Spleen (tissue), 13 donors: ENCODE measurements at places on chromosomes 1 and 21.

DNA sequence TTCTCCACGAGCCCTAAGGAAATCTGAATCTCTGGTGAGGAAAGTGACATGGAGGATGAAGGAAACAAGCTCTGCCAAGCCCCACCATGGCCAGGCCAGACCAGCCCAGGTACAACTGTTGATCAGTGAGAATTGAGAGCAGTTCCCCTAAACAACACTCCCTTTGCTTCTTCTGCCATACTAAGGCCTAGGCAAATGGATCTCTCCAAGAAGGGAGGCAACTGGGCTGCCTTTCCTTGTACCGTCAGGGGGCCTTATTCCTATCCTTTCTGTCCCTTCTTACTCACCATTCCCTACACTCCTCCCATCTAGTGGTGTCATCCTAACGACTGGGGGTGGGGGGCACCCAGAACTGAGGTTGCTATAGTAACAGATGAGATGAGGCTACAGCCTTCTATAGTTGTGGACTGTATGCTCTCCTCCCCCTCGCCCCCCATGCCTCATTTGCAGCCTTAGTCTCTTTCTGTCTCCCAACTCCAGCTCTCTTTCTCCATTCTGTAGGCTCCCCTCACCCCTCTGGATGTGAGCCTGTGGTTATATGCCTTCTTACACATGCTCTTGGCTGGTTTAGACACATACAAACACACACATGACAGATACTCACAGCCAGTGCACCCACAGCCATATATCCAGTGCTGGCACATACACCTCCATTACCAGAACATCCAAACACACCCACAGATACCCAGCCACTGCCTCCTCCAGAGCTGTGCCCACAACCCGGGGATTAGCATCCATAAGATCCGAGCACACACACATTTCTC lies 3.6 kb downstream of the PEA15 start:
- DNase-seq = no peak

DNA sequence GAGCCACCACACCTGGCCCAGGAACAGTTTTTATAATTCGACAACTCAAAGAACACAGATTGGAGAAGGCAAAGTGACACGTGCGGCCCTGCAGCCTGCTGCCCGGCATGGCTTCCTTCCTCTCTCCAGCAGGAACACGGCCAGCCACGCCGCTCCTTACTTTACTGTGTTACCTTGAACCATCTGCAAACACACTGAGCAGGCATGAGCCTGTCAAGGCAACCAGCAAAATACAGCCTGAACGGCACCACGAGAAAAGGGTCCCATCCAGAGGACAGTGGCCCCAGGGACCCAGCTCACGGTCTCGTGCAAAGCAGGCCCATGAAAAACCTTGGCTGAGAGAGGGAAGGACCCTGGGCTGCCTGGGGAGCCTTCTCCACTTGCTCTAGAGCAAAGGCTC lies 38.8 kb downstream of the NPHP4 start:
- no peak for DNase-seq

DNA sequence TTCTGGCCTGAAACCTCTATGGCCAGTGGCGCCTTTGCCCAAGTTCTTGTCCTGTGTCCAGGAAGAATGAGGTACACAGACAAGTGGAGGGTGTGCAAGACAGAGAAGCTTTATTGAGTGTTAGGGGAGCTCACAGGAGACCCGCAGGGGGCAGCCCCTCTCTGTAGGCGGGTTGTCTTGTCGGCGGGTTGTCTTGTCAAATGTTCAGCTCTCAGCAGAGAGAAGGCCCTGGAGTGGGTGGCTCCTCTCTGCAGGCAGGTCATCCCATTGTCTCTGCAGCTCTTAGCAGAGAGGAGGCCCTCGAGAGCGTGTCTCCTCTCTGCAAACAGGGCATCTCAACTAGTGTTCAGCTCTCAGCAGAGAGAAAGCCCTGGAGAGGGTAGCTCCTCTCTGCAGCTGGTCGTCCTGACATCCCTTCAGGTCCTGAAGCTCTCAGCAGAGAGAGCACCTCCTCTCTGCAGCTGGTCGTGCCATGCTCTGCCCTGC lies 11.0 kb downstream of the COL6A2 start:
- DNase-seq = peak; percentile 44

GRCh38 chr1:35506960-35507912 lies 50.0 kb downstream of the KIAA0319L start:
- no peak for DNase-seq

DNA sequence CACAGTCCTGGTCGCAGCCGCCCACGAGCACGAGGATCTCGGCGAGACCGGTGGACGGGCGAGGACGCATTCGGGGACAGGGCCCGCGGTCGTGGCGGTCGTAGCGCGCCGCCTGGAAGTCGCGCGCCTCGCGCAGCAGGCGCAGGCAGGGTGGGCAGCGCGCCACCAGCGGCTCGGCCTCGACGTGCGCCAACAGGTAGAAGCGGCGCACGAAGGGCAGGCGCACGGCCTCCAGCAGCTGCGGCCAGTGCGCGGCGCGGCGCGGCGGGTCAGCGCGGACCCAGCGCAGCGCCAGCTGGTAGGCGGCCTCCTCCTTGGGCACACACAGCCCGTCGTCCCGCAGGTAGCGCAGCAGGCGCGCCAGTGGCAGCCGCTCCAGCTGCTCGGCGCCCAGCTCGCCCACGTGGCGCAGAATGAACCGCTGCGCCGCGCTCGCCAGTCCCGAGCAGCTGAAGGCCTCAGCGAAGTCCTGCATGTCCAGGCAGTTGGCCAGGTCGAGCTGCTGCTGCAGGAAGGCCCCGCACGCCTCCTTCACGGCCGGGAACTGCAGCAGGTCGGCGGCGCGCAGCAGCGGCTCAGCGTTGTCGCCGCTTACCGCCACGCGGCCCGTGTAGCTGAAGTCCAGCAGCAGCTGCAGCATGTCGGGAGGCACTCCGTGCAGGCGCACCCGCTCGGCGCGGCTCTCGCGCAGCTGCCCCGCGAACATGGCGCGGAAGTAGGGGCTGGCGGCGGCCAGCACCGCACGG lies 573 bp downstream of the KLHL21 start:
- peak; percentile 91 for DNase-seq

GRCh38 chr1:119374208-119374874 lies 5.8 kb downstream of the HAO2 start:
- no peak for DNase-seq

DNA sequence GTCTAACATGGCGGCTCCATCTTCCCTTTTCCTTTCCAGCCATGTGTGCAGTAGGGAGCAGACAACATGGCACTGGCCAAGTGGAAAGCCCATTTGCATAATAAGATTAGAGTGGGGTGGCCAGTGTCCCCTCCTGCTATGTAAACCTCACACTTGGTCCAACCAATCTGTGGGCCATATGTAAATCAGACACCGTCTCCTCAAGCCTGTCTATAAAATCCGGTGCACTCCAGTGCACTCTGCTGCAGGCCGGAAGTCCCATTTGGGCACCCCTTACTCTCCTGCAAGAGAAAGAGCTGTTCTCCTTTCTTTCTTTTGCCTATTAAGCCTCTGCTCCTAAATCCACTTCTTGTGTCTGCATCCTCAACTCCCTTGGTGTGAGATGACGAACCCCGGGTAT lies 44.1 kb downstream of the OLFML3 start:
- DNase-seq = no peak

GRCh38 chr1:117413412-117413811 lies 46.2 kb downstream of the MAN1A2 start:
- no peak for DNase-seq

DNA sequence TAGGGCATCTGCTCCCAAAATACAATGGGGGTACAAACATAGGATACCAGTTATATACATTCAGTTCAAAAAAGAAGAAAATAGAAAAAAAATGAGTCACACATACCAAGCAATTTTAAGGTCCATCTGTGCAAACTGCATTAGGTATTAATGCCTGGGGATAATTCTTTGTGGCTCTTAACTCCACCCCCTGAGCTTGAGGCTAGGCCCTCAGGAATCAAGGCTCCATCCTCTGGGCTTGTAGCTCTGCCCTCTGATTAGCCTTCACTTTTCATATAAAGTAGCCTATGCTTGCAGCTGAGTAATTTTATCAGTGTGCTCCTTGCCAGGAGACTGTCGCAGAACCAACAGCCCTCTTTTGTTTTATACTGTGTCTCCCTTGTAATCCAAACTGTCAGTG lies 69.9 kb upstream of the BACE2 start:
- no peak for DNase-seq

DNA sequence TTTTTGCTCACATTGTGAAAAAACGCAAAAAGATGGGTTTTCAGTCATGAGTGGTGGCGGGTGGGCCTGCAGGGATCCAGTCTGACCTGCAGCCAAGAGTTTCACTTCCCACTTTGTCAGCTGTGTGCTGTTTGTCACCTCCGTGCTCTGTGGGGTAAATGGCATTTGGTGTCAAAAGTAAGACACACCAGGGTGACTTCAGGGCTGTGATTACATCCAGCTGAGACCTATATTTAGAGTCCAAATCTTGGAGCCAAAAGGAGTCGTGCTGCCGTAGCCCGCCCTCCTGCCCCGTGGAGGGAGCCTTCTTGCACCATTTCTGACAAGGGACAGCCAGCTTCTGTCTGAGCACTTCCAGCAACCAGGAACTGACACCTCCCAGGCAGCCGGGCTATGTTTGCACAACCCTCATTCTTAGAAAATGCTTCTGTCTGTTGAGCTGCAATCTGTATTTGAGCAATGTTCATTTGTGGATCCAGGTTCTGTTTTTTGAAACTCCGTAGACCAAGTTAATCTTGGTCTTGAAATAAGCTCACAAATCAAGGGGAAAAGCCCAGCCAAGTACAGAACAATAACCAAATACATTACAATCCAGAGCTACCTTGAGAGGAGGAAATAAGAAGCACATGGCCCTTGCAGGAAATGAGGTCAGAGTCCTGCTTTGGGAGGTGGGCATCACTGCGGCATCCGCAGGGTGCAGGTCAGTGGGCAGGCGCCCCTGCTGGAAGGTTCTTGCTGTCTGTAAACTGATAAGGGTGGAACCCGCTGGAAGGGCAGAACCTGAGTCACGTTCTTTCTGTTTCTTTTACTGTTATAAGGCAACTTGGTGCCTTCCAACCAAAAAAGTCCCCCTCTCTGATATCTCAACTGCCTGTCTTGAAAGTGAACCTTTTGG lies 14.4 kb downstream of the ABCG1 start:
- DNase-seq = peak; percentile 91

DNA sequence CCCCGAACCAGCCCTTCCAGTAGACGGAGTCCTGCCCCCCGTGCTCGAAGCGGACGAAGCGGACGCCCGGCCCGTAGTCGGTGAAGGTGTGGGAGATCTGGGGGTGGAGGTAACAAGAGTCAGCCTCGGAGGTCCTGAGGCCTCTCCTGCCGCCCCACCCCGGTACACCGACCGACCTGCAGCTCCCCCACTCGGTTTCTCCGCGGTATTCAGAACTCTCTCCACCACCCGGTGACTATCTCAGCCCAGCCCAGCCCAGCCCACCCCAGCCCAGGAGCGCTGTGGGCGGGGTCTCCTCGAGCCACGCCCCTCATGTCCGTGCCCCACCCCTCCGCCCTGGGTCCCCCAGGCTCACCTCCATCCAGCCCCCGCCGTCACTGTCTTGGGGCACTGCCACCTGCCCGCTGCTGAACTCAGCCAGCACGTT lies 5.5 kb downstream of the FBXO2 start:
- DNase-seq = peak; percentile 82

DNA sequence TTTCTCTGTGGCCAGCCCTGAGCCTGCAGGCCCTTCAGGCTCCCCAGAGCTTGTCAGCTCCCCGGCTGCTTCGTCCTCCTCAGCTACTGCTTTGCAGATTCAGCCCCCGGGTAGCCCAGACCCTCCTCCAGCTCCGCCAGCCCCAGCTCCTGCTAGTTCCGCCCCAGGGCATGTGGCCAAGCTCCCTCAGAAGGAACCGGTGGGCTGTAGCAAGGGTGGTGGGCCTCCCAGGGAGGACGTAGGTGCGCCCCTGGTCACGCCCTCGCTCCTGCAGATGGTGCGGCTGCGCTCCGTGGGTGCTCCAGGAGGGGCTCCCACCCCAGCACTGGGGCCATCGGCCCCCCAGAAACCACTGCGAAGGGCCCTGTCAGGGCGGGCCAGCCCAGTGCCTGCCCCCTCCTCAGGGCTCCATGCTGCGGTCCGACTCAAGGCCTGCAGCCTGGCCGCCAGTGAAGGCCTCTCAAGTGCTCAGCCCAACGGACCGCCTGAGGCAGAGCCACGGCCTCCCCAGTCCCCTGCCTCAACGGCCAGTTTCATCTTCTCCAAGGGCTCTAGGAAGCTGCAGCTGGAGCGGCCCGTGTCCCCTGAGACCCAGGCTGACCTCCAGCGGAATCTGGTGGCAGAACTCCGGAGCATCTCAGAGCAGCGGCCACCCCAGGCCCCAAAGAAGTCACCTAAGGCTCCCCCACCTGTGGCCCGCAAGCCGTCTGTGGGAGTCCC lies 45.4 kb downstream of the YARS1 start:
- peak; percentile 66 for DNase-seq

DNA sequence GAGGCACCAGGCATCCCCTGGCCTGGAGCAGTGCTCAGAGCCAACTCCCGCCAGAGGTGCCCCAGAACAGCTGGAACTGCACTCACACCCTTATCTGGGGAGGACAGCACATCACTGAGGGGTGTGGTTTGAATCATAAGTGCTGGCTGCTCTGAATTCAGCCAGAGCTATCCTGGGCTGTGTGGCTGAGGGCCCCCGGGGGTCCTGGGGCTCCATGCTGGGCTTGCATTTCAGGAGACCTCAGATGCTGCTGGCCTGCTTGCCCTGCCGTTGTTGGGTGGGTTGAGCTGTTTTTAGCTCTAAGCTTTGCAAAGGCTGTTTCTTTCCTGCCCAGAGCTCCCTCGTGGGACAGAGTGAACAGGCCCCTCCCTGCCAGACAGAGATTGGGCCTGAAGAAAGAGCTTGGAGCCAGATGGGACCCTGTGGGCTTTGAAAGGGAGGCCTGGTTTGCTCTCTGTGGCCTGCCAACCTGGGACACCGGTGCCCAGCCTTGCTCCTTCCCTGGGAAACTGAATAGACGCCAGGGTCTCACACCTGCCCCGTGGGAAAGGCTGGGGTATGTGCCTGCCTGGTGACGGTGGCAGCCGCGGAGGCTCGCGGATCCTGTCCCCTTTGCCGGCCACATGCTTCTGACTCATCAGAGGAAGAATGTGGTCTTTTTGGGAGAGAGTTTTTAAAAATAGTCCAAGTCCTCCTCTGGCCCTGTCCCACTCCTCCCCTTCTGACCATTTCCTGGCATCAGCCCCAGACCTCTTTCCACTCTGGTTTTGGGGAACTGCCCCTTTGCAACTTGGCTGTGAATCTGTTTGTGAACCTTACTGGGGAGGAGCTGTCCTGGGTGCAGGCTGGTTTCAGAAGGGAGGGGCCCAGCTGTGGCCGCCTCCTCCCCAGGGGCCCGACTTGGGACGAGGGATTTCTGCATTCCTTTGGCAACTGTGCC lies 30.0 kb downstream of the ARHGEF10L start:
- no peak for DNase-seq

DNA sequence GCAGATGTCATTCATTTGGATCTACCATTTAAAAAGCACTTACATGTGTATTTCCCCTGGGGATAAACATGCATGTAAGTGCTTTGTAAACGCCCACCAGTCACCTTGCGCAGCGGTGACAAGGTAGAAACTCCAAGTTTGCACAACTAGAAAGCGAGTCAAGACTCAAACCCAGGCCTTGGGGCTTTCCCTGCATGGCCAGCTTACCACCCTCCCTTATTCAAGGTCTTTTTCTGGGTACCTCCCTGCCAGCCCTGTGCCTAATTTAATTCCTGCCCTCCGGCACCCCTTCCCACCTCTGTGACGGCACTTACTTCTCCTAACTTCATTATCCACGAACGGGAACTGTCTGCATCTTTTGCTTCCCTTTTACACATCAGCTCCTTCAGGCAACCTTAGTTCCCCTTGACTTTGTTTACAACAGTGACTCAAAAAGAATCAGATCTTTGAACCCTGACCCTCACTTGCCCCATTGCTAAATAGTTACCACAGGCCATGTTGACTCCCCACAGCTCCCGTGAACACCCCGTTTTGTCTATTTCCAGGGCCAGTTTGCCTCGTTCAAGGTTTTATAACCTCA lies 138.3 kb upstream of the ETS2 start:
- no peak for DNase-seq

GRCh38 chr1:119293797-119294196 lies 74.8 kb upstream of the HAO2 start:
- no peak for DNase-seq
